ENCODE measurements at places on chromosomes 16 and 17.

GRCh38 chr16:50547340-50548124 is 664 bp upstream of the NKD1 start:
- no peak for DNase-seq

GRCh38 chr16:17222871-17223401 is 247.8 kb downstream of the XYLT1 start:
- no peak for DNase-seq

DNA sequence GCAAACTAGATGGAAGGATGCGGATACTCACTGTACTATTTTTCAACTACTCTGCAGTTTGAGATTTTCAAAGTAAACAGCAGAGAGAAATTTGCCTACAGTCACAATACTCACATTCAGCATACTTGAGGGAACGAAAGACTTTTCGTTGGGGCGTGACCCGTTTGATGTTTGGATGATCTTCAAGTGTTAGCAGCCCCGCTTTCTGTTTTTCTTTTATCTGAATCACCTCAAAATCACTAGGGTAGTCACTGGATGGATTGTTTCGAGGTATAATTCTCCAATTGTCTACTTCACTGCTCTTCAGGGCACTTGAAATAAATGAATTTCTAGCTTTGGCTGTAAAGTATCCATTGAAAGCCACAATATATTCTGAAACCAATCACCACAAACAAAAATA is 17.8 kb downstream of the MBTPS1 start:
- no peak for DNase-seq

DNA sequence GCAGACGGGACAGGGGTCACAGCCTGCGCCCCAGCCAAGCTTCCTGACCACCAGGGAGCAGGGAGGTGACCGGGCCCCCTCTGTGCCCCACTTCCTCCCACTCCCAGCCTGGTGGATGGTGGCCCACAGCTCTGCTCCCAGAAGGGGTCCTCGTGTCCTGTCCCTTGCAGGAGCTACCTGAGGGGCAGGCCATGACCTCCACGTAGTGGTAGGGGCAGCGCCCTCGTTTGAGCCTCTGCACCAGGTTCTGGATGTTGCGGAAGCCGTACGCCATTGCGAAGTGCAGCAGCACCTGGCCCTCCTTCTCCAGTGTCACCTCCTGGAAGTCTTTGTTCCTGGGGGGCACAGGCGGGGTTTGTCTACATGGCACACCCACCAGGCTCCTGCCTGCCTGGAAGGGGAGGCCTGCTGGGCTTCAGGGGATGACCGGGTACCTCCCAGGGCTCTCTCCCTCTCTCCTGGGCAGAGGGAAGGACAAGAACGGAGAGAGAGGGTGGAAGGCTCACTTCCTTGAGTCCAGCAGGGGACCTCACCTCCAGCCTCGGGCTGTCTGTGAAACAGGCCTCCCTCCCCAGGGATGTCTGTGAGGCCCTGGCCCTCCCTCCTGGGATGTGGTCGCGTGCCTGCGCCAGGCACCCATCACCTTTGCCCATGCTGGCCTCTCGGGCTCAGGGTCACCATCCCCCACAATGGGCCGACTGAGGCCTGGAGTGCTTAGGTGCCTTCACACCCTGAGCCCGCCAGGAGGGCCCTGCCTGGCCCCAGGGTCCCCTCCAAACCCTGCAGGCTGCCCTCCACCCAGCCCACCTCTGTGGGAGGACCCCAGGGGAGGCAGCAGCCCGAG is 4.0 kb downstream of the HAGHL start:
- no peak for DNase-seq

DNA sequence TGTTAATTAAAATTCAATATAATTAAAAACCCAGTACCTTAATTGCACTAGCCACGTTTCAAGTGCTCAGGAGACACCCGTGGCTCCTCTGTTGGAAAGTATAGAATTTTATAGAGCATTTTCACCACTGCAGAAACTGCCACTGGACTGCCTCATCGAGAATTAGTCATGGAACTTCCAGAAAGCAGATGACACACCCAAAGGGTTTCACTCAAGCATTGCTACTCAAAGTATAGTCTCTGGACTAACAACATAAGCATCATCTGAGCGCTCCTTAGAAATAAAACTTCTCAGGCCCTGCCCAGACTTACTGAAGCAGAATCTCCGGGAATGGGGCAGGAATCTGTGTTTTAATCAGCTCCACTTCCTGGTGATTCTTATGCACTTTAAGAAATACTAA is 63.5 kb upstream of the GPR139 start:
- no peak for DNase-seq

DNA sequence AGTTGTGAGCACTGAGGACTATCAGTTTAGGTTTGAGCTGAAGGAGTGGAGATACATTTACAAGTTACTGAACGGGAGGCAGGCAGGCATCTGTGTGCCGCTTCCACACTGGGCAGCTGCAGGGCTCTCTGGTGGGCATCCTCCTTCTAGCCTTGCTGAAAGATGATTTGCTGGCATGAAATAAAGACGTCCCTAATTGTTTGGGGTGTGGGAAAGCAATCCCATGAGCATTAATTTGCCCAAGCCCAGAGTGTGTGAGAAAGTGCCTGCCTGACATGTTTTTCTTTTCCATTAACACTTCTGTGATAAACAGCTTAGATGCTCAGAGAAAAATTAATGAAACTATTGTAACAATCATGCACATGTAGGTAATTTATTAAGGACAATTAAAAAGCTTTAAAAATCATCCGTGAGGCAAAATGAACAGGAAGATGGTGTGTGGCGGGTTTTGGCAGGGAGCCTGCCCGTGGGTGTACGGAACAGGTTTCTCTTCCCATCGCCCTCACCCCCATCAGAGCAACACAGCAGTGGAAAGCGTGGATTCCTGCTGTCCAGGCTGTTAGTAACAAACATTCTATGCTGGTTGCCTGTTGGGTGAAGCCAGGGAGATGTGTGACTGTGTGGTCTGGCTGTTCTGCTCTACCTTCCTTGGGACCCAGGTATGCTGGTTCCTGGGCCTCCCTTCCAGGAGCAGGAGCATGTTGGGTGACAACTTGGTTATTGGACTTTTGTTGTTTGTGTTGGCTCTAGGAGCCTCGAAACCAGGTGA is 191.9 kb downstream of the MSI2 start:
- no peak for DNase-seq

- DNase-seq: no peak
Observed at GRCh38 chr16:31386157-31386984, 6.8 kb upstream of the ITGAD start.

DNA sequence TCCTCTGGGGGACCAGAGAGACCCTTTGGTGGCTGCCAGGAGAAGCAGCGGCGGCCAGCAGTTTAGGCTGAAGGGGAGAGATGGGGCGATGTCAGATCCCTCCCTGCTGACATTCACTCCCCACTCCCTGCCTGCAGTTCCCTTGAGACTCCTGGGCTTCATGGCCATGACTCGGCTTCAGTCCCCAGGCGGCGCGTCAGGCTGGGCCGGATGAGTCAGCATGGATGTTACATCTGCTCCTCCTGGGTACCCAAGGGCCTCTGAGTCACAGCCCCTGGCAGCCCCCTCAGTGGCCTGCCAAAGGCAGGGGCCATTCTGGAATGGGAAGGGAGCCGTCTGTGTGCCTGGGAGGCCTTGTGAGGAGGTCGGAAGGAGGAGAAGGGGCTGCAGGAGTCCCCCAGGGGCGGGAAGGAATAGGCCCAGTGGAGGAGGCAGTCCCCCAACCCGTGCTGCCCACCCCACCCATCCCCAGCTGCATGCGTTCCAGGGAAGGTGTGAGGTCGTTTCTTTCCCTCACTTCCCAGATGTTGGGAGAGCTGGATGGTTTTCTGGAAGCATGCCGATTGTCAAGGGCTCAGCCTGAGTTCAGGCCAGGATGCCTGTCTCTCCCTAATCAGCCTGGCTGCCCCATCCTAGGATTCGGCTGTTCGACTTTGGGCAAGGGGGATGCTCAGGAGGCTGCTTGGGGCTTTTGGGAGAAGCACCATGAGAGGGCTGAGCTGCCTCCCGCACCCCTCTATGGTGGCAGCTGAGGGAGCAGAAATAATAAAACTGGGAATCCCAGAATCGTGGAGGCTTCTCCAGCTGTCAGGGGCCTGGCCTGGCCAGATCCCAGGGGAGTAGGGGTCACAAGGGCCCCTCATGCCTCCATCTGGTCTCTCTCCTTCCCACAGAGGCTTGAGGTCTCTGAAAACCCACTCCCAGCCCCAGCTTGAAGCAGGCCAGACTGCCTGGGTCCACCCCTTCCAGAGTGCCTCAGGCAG is 9.7 kb downstream of the RHBDL3 start:
- peak; percentile 68 for DNase-seq

- no peak for DNase-seq
Observed at GRCh38 chr16:70429888-70430666, 8.8 kb downstream of the ST3GAL2 start.

- peak; percentile 30 for DNase-seq
Observed at GRCh38 chr17:77160091-77160874, 19.5 kb downstream of the SEC14L1 start.

GRCh38 chr16:47142486-47142820 is 1.3 kb downstream of the NETO2 start:
- peak; percentile 15 for DNase-seq

GRCh38 chr16:29663807-29664090 is 702 bp downstream of the SPN start:
- no peak for DNase-seq
